ENCODE measurements at places on chromosomes 5 and 9. TPM values are rescaled to one million over a fixed set of nuclear protein-coding genes. Genes with fewer than 3 reads are reported as not detected.

- DNase-seq: no peak
These were observed 241.4 kb downstream of the ARHGAP26 start for GRCh38 chr5:143011585-143011984.

- DNase-seq: no peak
These were observed 189.3 kb downstream of the PAPPA start for GRCh38 chr9:116342941-116343340.

DNA sequence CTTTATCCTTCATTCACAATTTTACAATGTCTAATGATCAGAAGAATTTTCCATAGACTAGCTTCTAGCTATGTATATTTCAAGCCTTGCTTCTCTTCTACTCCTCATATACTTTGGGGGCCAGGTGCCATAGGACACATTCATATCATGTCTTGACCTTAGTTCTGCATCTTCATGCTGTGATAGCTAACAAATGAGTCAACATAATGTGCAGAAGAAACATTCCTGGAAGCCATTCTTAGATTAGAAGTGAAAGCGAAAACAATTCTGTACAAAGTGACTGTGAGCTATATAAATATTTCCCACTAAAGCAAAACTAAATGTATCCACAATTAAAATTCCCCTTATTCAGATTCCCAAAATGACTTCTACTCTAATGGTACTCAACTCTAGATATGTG is 320.2 kb upstream of the NREP start:
- no peak for DNase-seq

The CTNNAL1 gene
- total RNA-seq: 29.0 TPM

All from skin of body (tissue), 3 donors.